ENCODE measurements at places on chromosomes 6 and 20.

- DNase-seq: no peak
These were observed 7.6 kb downstream of the MAPK14 start for GRCh38 chr6:36035225-36035624.

DNA sequence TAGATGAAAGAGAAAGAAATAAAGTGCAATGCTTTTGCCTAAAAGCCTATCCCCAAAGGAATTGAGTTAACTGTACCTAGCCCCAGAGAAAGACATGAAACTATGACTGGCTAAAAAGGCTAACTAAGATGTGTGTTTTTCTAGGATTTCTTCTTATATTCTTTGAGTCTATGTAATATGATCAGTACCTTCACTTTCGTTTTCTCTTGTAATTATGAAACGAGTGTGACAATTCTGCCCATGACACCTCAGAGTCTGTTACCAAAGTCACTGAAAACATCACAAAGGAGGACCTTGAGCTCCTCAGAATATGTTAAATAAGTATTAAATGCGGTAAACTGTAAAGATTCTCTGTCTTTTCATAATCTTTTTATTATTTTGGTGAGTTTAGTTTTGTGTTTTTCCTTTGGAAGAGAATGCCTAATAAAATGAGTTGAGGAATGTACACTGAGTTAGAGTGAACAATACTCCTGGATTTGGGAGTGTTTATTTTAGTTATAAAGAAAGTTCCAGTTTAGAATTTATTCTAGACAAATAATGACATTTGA is 141.3 kb downstream of the FUT9 start:
- DNase-seq: peak; percentile 28

DNA sequence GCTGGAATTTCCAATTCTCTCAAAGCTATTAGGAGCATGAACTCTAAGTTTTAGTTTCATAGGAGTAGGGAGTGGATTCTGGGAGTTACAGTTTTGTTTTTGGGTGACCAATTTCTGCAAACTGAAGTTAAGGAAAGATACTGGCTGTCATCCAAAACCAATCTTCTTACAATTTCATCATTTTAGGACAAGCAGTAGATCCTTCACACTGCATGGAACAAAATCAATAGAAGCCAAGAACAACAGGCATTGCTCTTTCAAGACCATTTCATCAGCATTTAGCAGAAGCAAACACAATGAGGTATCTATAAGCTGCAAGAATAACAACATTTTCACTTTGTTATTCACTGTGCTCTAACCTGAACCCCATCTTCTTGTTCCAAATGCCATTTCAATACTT is 173.0 kb downstream of the GMDS start:
- no peak for DNase-seq

DNA sequence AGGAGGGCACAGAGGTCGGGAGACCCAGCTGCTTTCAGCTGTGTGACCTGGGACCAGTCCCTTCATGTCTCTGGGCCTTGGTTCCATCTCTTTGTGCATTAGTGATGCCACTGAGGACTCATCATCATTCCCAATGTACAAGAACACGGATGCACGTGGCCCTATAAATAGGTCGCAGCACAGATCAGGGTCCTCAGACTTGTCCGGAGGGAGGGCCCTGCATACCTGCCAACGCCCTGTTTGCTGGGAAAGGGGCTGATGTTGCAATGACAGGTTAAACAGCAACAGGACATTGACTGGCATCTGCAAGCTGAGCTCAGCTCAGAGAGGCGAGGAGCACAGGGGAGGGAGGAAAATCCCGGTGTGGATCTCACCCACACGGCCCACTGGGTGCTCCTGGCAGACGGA is 21.8 kb downstream of the TGM2 start:
- no peak for DNase-seq

DNA sequence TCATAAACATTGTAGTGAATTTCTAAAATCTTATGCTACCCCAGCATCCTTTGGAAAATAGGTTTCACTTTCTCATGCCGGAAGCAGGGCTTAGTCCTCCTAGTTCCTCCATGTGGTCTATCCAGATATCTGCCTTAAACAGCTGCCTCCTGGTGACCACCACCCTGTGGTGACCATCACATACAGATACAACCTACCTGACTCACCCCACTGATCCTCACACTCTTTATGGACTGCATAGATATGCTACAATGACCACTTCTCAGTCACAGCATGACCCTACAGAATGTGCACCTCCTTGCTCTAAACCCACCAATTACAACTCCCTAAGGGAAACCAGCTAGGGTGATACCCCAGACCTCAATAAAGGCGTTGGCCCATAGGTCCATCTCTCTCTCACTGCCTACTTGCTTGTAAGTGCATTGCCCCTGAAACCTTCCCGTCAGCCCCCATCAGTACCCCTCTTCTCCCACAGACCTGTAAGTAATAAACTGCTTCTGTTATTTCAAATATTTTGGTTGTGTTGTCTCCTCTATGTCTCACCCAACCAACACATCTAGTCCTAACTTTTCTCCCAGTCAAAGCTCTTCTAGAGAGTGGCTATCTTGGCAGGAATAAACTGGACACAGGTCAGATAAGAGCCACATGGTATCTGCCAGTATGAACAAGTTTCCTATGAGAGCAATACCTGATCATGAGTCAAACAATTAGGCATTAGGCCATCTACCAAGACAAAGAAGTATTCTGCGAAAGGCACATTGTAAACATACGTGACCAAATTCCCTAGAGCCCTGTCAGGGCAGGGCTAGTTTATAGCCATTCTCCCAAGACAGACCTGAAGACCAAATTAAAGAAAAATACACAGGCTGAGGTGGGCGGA is 39.4 kb upstream of the PLEKHG1 start:
- no peak for DNase-seq

- no peak for DNase-seq
These were observed 898.9 kb upstream of the ADGRB3 start for GRCh38 chr6:67736161-67736560.

DNA sequence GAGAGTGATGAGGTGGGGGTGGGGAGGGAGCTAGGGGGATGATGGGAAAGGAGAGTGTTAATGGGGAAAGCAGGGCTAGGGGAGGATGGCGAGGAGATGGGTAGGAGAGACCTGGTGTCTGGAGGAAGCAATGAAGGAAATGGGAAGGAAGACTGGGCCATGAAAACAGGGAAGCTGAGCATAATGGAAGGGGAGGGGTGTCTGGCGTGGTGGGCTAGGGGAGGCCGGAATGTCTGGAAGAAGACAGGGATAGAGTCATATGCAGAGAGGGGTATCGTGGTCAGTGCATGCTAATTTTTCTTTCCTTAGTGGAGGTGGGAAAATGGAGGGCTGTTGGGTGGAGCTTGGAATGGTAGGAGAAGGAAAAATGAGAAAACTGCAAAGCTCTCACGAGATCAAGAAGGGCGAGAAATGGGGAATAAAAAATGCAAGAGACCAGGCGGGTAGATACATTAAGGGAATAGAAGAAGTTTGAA is 423 bp downstream of the KLHDC3 start:
- no peak for DNase-seq

GRCh38 chr6:141259091-141259490 is 873.6 kb upstream of the GJE1 start:
- no peak for DNase-seq

GRCh38 chr6:134175532-134176263 is 123.3 kb upstream of the SLC2A12 start:
- no peak for DNase-seq
